ENCODE measurements at places on chromosomes 7 and 10.

GRCh38 chr7:89458114-89458513, 662.6 kb upstream of the TEX47 start:
- DNase-seq: no peak

DNA sequence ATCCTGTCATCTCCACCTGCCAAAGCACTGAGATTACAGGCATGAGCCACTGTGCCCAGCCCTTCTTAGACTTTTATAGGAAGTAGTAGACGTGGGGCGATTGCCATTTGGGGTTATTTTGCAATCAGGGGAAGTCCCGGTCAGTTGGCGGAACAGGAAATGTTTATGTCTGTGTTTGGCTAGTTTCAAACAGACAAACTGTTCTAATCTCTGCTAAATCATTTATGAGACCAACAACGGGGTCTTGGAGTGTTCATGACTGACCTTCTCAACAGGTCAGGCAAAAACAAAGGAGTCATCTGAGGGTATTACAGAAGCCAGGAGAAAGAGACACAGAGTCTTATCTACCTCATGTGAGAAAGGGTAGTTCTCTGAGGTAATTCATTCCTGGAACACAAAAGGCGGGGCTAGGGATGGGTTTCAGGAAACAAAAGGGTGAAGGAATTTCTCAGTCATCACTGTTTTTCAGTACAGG, 6.6 kb upstream of the TPK1 start:
- no peak for DNase-seq

- no peak for DNase-seq
Observed at GRCh38 chr7:100835903-100836811, 8.8 kb upstream of the EPHB4 start.

- no peak for DNase-seq
Observed at GRCh38 chr10:100254191-100254590, 13.2 kb downstream of the CWF19L1 start.

- no peak for DNase-seq
Observed at GRCh38 chr7:132878204-132878919, 203.5 kb downstream of the CHCHD3 start.

GRCh38 chr7:44980393-44981034, 1.7 kb upstream of the MYO1G start:
- DNase-seq: no peak

- DNase-seq: no peak
Observed at GRCh38 chr7:23106823-23107663, 1.5 kb downstream of the KLHL7 start.

DNA sequence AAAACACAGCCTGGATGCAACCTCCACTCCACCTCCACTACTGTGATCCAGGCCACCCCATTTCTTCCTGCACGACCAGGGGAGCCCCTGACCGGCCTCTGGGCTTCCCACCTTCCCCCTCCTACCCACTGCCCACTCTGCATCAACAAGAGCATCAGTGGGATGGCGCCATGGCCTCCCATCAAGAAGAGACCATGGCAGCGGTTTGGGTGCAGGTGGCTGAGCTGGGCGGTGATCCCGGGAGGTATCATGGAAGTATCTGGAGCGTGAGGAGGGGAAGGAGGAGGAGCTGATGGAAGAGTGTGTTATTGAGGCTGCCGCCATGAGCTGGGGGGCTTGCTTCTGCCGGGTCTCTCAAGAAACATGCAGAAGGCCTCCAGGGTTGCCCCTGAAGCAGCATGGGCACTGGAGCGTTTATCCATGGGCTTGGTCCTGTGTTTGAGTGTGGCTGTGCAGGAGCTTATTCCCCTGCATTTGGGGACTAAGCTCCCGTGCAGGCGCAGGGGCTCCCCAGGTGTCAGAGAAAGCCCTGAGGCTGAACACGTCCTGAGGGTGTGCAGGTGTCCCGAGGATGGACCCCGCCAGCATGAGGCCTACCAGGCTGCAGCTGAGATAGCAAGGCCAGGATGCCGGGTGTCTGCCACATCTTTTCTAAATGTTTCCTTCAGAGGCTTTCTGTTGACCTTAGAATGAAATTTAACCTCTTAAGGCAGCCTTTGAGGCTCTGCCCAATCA, 99.2 kb upstream of the PCBD1 start:
- DNase-seq: no peak

GRCh38 chr7:131745390-131746248, 189.2 kb upstream of the PODXL start:
- no peak for DNase-seq

DNA sequence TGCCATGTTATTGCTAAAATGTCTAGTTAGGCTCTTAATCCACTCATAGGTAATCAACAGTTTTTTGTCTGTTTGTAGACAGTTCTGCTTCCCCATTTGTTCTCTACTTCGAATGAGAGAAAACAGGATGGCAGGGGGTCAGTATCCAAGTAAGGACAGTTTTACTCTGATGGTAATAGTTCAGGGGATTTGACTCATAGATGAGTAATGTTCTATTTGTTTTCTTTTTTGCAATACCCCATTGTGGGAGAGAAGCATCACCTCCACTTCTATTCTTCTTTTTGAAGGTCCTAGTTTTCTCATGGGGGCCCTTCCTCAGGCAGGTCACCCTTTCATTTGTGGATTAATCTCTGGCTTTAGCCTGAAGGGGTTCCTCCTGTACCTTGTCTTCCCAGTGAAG, 13.9 kb downstream of the PCLO start:
- no peak for DNase-seq
